ENCODE measurements at places on chromosomes 12 and 14.

GRCh38 chr12:42320796-42321195 lies 5.1 kb downstream of the ZCRB1 start:
- DNase-seq, result no peak

- no peak for DNase-seq
These were observed 12.4 kb upstream of the NRXN3 start for GRCh38 chr14:78157494-78158437.

DNA sequence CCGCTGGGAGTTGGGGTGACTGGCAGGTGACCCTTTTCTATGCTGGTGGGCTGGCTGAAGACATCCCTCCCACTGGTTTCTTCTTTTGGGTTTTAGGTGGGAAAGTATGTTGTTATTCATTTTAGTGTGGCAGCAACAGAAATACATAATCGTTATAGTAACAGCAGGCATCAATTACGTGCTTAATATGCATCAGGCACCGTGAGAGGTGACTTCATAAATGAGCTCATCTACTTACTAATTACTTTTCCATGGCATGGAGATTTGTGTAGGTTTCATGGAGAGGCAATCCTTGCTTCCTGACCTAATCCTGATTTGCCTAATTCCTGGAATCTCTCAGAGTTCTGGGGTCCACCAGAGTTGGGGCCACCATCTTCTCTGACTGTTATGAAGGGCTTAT lies 13.4 kb upstream of the CELA1 start:
- no peak for DNase-seq

GRCh38 chr12:123951467-123951866 lies 21.2 kb downstream of the CCDC92 start:
- no peak for DNase-seq

DNA sequence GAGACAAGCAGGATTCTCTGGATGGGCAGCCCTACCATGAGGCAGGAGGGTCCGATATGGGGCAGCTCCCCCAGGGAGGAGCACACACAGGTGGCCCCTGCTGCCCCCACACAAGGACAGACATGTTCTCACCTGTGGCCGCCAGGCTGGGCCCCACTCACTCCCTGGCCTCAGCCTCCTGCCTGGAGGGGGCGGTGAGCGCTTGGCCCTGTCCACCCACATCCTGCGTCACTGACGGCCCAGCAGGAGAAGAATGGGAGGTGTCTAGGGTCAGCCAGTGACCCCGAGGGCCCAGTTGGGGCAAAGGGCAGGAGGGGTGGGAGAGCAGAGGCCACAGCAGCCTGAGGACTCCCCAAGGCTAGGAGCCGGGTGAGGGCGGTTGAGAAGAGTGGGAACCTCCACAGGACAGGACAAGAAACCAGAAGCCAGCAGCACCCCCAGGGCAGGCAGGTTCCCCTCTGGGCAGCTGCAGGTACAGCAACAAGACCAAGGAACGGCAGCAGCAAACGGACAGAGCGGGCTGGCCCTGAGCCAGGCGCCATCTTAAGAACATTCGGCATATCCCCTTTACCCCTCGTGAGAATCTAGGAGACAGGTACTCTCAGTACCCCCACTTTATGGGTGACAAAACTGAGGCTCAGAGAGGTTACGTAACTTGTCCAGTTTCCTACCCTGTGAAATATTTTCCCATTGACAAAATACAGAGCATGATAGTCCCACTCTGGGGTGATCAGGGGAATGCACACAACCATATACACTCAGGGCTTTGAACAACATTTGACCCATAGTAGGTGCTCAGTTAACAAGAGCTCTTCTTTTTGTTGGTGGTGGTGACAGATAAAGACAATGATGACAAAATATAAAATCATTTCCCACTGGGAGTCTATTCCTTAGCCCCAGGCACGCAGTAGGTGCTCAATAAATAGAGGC lies 74.3 kb downstream of the NCOR2 start:
- DNase-seq, result no peak

- no peak for DNase-seq
These were observed at the start of gene PYM1 for GRCh38 chr12:55927588-55928502. PYM1 (minus strand) TSS chr12:55927894; CDS start chr12:55927761, 133 bp downstream.

DNA sequence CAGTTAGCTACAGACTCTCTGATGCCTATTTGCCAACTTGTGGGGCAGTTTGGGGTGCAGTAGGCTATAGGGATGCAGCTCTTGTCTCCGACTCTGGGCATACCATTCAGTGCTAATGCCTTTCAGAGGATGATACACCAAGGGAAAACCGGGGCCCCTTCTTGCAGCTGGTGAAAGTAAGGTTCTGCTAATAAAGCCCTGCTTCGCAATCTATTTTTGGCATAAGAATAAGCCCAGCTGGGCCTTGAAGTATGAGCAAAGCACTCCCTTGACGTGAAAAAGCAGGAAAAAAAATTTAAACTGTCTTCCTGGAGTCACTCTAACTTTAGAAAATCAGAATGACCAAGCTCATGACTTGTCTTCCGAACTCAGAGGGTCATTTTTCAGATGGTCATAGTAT lies 124.1 kb upstream of the RBM19 start:
- no peak for DNase-seq

- DNase-seq, result no peak
These were observed 128.4 kb downstream of the METTL25 start for GRCh38 chr12:82486524-82487235.

DNA sequence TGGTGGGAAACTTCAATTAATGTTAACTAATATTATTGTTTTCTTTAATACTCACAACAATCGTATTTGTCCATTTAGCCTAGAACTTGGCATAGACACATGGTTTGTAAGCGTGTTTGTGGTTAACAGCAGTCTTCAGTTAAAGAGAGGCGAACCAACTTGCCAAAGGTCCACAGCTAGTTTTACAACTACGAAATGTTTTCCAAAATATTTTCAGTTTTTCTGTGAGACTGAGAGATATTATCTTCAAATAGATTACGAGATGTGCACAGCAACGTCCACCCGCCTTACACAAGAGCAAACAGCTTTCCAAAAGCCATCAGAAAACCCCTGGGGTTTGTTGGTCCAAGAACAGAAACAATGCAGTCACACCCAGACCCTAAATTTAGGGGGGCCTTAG lies 58.6 kb upstream of the RASSF3 start:
- no peak for DNase-seq

GRCh38 chr12:53495903-53496751 lies 3.1 kb downstream of the MAP3K12 start:
- no peak for DNase-seq
